Right ventricle myocardium superior (tissue), 1 donor: ENCODE measurements at places on chromosomes 7 and 10. TPM values are rescaled to one million over a fixed set of nuclear protein-coding genes. Genes with fewer than 3 reads are reported as not detected.

The NRF1 gene
- 9.0 TPM for total RNA-seq

The LRIT1 gene
- total RNA-seq, result 0.13 TPM

The TMEM140 gene
- 22.8 TPM for total RNA-seq

The NPC1L1 gene
- total RNA-seq, result 0.13 TPM

The CDK6 gene
- 22.3 TPM for total RNA-seq

The NCOA4 gene
- total RNA-seq, result 282 TPM

The C7orf57 gene
- total RNA-seq, result not detected

The EVX1 gene
- not detected for total RNA-seq

The INMT gene
- total RNA-seq, result 40.4 TPM

The ABCC2 gene
- 0.67 TPM for total RNA-seq

The HGF gene
- total RNA-seq, result 1.6 TPM

The A1CF gene
- total RNA-seq, result 0.16 TPM

The PDE1C gene
- total RNA-seq, result 181 TPM

The CRHR2 gene
- 0.24 TPM for total RNA-seq

The CYP26A1 gene
- total RNA-seq, result not detected

The PCLO gene
- total RNA-seq, result 3.8 TPM

The PIK3AP1 gene
- 6.9 TPM for total RNA-seq

The WNT8B gene
- total RNA-seq, result not detected

The AKR1C4 gene
- total RNA-seq, result not detected

The LAMB1 gene
- total RNA-seq, result 62.1 TPM

The NRG3 gene
- 0.19 TPM for total RNA-seq

The FAM237B gene
- total RNA-seq, result not detected

The ATG9B gene
- total RNA-seq, result not detected

The CABCOCO1 gene
- total RNA-seq, result not detected

The VSIR gene
- total RNA-seq, result 116 TPM

The MEOX2 gene
- 7.4 TPM for total RNA-seq

The MRLN gene
- total RNA-seq, result not detected

The PIP gene
- not detected for total RNA-seq

The RTKN2 gene
- total RNA-seq, result not detected

The NODAL gene
- total RNA-seq, result not detected

The ACSM6 gene
- not detected for total RNA-seq

The PSTK gene
- 2.9 TPM for total RNA-seq

The SLC16A12 gene
- total RNA-seq, result 1.3 TPM

The BMPER gene
- 2.3 TPM for total RNA-seq

The EBLN1 gene
- total RNA-seq, result not detected

The OR2A5 gene
- not detected for total RNA-seq

The MRPL32 gene
- total RNA-seq, result 60.6 TPM

The CFAP46 gene
- total RNA-seq, result 1.9 TPM

The GPR22 gene
- total RNA-seq, result 36.4 TPM
